ENCODE measurements at places on chromosomes 6 and 20.

DNA sequence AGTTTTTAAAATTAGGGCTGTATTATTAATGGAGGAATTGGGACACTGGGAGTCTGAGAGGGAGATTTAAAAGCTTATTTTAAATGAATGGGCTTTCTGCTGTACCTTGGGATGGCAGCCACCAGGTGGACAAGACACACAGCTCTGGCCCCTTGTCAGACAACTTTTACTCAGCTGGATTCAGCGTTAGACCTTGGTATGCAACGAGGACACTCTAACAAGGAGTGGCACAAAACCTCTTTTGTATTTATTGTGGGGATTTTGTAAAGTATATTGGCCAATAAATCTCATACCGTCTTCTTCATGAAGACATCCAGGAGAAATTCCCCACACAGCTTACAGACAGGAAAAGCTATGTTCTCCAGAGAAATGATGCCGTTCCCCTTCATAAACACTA, 105.7 kb downstream of the LCA5 start:
- DNase-seq = peak; percentile 21

DNA sequence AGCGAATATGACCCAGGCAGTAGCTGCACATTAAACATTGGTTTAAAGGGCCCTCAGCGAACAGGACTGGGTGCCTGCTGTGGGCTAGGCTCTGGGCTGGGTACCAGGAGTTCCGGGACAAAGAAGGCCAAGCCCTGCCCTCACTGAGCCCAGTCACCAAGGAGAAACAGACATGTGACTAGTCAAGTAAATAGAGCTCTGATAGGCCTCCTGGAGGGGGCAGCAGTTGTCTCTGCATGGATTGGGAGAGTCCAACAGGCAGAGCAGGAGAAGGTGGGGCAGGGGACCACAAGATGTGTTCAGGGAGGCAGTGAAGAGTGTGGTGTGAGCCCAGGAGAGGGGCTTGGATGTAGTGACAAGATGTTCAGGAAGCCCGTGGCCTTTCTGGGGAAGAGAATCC, 3.1 kb downstream of the HM13 start:
- DNase-seq = peak; percentile 91

GRCh38 chr6:36296240-36296639, 26.4 kb downstream of the PNPLA1 start:
- no peak for DNase-seq

DNA sequence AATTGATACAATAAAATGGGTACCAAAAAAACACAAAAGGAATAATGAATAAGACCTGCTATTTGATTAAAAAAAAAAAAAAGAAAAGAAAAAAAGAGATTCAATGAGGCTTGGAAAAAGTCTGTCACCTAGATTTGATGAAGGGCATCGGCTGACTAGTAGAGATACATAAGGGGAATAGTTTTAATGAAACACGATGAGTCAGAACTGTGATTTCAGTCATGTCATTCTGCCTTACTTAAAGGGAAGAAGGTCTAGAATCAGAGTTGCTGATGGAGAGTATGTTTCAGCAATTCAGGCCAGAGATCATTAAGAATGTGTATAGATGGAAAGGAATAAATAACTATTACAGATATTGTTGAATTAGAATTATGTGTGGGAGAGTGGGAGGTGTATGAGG, 565.9 kb upstream of the RNF217 start:
- DNase-seq = no peak

GRCh38 chr20:20334489-20334888, 33.4 kb upstream of the INSM1 start:
- DNase-seq = no peak

DNA sequence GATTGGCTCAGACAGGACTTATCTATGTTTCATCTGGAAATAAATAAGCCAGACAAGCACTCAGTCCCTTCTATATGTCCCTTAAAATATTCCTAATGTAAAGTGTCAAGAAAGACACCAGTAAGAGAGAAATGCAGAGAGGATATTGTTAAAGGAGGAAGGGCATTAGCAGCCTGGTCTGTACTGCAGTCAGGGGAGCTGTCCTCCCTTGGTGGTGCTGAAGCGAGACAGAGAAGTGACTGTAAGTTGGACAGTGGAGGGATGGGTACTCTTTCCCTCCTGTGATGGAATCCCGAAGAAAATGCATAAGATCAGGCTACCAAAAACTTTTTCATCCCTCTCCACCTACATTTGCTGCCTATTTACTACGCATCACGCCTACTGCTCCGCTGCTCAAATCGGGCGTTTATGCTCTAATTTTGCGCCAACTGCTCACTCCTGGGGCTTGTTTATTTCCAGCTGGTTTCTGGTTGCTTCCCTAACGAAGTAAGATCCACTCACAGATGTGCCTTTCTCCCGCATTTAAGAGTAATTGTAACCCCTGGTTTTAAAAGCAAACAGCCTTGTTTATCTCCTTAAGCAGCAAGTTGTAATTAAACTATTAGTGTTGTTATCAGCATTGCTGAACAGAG, 35.2 kb downstream of the PHACTR1 start:
- DNase-seq = peak; percentile 35

DNA sequence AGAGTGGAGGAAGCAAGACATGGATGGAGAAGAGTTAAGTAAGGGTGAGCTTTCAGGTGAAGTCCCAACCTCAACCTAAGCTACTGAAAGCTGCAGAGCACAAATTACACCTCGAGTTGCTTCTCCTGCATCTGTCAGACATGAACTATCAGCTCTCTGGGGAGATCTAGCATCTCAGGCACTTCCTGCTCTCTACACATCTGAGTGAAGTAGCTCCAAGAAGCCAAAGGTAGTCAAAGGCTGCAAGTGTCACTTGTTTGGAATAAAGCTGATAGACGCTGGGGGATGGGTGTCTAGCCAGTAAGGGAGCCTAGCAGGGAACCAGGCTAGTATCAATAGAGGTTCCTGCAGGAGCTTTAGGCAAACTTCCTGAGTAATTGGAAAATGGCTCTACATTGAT, 228.0 kb downstream of the PLCB1 start:
- no peak for DNase-seq

DNA sequence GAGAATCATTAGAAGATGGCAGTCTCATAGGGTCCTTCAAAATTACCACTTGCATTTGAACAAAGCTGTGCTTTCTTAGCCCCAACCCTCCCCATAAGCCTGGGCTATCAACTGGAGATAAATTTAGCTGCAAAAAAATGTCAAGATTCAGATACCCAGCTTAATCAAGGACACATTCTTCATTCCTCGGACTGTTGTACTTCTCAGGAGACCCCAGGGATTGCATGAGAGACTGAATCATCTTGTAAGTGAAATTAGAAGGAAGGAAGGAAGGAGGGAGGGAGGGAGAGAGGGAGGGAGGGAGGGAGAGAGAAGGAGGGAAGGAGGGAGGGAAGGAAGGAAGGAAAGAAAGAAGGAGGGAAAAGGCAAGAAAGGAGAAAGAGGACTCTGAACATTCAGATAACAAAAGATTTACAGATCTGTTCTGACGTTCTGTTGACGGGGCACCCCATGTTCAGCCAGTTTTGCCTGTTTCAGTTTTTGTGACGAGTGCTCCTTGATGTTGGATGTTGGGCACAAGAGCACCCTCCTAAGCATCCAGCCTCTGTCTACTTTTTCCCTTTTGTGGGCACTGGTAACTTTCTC, 498.7 kb downstream of the PREX1 start:
- no peak for DNase-seq

- no peak for DNase-seq
Measured at GRCh38 chr6:33235221-33235634, 26.9 kb downstream of the RING1 start.

DNA sequence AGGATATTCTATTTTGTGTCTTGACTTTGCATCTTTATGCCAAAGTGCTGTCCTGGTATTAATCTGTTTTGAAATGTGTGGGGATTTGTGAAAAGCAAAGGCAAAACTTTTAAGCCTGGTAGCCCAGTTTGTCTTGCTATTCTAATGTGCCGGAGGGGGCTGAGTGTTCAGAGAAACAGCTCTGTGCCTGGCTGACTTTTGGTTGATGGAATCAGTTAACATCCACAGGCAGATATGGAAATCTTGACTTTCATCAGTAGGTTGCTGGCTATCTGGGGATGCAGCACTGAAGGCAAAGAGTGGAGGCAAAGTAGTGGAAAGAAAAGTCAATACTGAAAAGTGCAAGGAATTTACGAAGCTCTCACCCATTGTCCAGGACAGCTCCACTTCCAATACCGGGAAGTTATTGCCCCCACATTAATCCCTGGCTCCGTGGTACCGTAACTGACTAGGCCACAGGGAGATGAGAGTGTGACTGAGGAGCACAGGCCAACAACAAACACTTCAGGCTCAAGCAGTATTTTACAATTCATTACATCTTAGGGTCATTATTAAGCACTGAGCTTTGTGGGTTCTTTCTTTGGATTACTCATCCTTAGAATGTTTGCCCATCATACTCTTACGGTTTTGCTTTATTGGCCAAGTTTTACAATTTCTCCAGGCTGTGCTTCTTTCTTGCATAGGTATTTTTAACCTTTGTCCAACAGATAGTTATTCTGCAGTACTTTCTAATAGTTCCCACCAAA, 164.6 kb downstream of the MTFR2 start:
- DNase-seq = no peak

- peak; percentile 91 for DNase-seq
Measured at GRCh38 chr6:6686748-6687601, 98.5 kb downstream of the LY86 start.

DNA sequence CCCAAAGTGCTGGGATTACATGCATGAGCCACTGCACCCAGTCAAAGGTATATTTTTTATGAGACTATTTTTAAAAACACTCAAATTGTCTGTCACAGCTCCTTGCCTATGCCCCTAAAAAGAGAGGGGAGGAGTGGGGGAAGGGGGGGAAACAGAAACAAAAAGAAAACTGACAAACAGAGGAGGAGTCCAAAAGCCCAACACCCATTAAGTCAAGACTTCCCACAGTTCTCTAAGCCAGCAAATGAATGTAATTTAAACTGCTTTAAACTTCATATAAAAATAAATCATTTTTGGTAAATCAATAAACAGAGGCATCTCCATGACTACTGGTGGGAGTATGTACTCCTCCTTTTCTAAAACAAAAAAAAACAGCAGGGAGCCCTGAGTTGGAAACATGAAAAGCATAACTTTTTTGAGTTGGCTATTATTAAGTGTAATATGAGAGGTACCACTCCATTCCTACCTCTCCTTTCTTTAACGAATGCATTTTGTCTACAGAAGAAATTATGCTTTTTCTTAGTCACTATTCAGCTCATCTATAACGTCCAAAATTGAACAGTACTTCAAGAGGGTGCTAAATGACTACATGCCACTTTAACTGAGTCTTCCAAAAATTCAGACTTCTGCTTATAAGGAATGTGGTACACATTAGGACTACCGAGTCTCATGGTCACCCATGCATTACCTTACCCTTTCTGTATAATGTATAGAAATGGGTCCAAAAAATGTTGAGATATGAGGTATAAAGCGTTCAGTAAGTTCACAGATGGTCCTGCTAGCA, 119.0 kb upstream of the PRSS16 start:
- no peak for DNase-seq

- DNase-seq = no peak
Measured at GRCh38 chr6:158497620-158498019, 62.3 kb upstream of the TMEM181 start.

GRCh38 chr6:118489990-118490389, 58.1 kb upstream of the PLN start:
- no peak for DNase-seq

DNA sequence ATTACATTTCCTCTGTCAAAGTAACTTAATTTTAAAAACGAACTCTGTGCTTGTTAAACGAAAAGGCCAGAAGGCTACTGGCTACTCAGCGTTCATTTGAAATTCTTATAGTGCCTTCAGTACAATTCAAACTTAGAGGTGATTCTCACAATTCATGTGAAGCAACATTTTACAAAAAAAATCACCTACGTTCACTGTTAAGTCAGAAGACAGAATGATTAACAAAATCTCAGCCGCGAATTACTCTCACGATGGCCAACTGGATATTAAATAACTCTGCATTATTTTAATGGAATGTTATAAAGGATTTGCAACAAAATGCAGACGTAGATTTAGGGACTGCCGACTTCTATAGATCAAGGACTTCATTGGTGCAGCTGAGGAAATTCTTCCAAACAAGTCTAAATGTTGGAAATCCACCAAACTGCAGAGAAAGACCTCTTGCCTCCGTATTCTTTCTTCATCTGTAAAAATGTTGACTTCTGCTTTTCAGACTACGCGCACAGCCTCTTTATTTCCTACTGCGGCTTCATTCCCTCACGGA, 1.6 kb upstream of the QKI start:
- DNase-seq = no peak

DNA sequence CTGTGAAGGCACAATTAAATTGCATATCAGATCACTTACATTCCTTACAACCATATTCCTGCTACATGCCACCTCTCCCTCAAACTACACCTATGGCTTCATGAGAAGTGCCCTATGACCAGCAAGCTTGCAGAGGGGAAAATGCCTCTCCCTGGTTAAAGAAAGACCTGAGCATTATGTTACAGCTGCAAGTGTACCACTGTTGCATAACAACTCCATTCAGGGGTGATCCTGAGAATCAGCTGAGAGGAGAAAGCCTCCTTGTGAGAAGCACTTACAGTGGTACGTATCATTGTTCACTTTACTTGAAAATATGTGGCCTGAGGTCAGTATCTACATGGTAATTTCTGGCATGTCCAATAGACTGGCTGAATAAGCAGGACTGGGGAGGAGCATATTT, 20.0 kb downstream of the PDSS2 start:
- DNase-seq = no peak

GRCh38 chr6:125598422-125598821, 151.0 kb upstream of the HEY2 start:
- DNase-seq = no peak

DNA sequence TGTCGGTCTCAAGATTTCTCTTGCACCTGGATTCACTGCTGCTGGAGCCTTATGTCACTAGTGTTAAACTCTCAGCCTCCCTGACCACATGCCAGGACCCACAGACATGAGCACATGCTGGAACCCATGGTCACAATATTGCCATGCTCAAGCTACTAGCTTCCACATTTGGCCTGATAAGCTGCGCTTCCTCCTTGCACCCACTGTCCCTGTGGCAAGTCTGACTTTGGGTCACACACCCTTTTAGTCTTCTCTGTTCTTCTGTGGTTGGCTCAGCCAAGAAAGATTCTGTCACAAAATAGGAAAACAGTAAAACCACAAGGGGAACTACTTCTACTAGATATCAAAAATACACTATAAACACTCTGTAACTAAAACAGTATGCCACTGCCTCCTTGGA, 68.9 kb upstream of the HDAC2 start:
- DNase-seq = no peak

GRCh38 chr6:163501026-163501425, 86.5 kb downstream of the QKI start:
- DNase-seq = no peak

DNA sequence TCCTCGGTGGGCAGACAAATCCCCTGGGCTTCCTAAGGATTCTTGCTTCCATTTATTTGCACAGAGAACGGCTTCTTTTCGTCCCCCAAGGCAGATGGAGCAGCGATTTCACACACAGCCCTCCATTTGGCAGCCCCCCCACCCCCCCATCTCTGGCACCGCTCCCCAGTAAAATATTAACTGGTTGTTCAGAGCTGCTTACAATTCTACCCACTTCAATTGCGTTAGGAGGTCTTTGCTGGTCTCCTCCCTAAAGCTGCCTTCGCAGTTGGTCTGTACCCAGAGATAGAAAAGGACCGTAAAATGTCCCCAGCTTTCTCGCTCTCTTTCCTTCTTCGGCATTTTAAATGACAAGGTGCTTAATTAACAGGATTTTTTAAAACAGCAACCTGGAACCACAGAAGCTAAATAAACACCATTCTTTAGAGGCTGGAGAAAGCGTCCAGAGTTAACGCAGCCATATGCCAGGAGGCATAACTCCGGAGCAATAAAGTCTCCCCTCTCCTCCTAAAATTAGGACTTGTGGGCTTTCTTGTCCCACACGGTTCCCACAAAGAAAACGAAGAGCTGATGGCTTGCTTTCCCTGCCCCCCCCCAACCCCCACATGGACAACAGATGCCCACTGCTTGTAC, 1.7 kb upstream of the ZMYND8 start:
- DNase-seq = peak; percentile 67

Data from HepG2 (cell line).